ENCODE measurements at places on chromosomes 1 and 21. TPM values are rescaled to one million over a fixed set of nuclear protein-coding genes. Genes with fewer than 3 reads are reported as not detected.

GRCh38 chr21:37263827-37264600 lies 3.1 kb downstream of the VPS26C start:
- DNase-seq: no peak

GRCh38 chr1:59879574-59879973 lies 47.0 kb downstream of the CYP2J2 start:
- no peak for DNase-seq

Gene MTMR11
- 13.3 TPM for total RNA-seq

DNA sequence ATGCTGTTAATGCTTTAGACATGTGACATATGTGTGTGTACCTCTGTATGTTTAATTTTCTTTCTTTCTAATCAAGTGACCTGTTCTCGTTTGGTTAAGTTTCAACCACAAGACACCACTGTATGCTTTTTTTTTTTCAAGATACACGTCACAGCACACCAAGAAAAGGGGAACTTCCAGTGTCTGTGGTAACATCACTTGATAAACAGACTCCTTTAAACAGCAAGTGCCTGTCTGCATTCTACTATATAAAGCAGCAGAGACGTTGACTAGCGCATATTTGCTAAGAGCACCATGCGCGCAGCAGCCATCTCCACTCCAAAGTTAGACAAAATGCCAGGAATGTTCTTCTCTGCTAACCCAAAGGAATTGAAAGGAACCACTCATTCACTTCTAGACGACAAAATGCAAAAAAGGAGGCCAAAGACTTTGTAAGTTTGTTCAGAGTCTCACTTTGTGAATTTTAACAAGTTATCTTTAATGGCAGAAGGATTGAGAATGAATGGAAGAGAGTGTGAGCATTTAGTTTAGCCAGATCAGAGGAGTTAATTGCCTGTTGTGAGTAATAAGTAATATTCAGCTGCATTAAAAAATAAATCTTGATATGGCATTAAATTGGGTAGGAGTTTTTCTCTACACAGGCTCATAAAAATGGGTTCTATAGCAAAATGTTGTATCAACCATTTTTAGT lies at the start of gene RGS1:
Gene RGS1, plus strand, starts transcription at position 275 of the 691 bp plus-strand sequence. Its CDS starts 20 bp downstream, at position 295.
- no peak for DNase-seq

Gene CACNA1E
- under 0.01 TPM for total RNA-seq

DNA sequence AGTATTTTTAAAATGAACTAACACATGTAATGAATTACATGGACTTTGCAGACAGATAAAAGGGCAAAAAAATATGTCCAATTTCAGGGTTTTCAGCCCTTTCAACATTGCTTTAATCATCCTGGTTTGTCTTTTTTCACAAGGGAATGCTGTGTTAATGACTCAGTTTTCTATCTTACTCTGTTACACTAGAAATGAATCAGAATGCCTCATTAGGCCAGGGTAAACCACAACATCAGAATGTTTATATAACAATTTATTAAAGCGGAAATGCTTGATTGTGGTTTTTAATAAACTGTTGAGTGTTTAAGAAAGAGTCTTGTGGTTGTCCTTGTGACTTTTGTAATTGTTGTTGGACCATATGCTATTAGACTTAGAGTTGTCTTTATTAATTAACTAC lies 13.5 kb downstream of the GORAB start:
- DNase-seq: peak; percentile 45

DNA sequence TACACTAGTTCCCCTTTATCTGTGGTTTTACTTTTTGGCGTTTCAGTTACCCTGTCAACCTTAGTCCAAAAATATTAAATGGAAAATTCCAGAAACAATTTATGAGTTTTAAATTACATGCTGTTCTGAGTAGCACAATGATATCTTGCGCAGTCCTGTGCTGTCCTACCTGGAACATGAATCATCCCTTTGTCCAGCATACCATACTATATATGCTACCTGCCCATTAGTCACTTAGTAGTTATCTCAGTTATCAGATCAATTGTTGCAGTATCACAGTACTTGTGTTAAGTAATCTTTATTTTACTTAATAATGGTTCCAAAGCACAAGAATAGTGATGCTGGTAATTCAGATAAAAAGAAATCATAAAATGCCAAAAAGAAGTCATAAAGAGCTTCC lies 52.7 kb downstream of the AGBL4 start:
- no peak for DNase-seq

- DNase-seq: peak; percentile 100
Observed at GRCh38 chr1:159924025-159924790, 1.1 kb downstream of the TAGLN2 start.

Gene TSPAN1
- total RNA-seq: 1.1 TPM

GRCh38 chr21:31293986-31294385 lies 50.1 kb downstream of the TIAM1 start:
- DNase-seq: peak; percentile 92

Gene EFNA1
- total RNA-seq: 0.88 TPM

GRCh38 chr1:234620272-234621126 lies 10.5 kb upstream of the IRF2BP2 start:
- DNase-seq: peak; percentile 72

Gene AGT
- total RNA-seq: 1.5 TPM

Gene DPYD
- 90.2 TPM for total RNA-seq

DNA sequence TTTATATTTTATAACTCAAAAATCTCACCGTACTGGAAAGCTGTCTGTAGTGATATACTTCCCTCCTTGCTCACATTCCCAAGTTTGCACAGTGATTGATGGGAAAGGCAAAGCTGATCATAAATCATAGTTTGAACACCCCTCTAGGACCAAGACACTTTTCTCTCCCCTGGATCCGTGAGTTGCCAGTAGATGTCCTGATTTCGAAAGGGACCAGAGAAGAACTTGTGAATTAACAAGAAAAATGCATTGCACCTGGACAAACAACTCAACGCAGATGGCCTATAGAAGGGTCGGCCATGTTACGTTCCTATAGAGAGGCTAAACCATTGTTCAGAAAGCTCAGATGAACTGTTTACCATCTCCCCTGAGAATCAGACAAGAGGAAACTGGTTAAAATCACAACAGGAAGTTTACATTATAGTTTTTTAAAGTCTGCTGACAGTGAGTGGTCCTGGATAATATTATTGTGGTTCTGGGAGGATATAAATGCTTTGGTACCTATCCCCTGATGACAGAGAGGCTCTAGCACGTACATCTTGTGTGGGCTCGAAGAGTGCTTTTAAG lies 124.0 kb upstream of the SLC45A1 start:
- DNase-seq: no peak

- no peak for DNase-seq
Observed at GRCh38 chr1:66617362-66618184, 83.6 kb downstream of the SGIP1 start.

DNA sequence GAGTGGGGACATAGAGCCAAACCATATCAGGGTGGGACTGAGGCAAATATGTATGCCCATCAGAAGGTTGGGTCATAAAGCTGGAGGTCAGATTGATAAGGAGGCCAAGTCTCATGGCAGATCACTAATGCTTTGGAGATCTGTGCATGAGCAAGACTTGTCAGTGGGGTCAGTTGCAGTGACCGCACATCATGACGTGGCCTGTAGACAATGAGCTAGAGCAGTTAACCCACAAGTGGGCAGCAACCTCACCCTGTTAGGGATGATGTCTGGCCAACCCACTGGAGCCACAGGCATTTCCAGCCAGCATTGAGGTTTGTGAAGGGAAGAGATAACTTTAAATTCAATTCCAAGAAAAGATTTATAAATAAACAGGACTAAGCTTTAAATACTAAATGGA lies 66.7 kb downstream of the XCL1 start:
- DNase-seq: peak; percentile 77

Gene EDN2
- total RNA-seq: not detected
